Activated T-cell treated with anti-CD3 and anti-CD28 coated beads for 1 hour (primary cell): ENCODE measurements at places on chromosomes 5 and 9.

DNA sequence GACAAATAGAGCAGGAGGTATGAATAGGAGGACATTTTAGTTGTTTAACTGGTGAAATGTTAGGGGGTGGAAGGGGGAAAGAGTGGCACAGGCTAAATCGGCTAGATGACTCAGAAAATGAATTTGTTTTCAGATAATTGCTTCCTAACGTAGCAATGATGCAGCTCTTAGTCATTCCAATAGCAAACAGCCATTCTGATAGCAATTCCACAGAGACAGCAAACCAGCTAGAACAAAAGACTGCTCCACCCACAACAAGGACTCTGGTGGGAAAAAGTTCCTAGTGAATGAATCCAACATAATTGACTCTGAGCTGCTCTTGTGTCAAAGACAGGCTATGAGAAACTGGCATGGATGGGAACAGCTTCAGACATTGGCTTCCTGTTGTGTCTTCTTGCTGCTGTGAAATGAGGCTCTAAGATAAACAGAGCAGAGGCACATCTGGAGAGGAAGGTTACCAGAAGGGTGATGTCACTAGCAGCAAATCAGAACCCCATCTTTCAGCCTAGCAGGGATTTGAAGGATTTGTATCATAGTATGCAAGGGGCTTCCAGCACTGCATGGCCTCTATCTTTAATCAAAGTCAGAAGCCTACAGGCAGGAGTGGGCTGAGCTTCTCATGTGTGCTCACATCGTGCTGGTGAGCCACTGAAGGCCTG lies 28.1 kb upstream of the F2RL1 start:
- DNase-seq, result no peak

- no peak for DNase-seq
Observed at GRCh38 chr5:175808711-175809110, 62.7 kb upstream of the CPLX2 start.

DNA sequence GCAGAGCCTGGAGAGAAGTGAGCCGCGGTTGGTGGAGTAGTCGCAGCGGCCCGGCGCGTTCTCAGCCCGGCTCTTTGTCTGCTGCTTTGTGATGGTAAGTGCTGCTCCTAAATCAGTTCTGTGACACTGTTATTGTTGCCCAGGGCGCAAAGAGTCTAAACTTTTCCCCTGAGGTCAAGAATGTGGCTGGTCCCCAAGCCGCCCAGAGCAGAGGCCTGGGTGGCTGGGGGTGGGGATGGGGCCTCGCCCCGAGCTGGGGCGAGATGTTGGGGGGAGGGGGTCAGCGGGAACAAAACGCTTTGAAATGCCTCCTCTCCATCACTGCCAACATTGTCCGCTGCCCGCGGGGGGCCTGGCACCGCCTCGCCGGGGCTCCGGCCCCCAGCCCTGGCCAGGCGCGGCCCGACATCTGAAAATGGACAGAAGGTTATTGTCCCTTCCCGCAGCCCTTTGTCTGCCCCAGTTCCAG lies 11.7 kb upstream of the CERCAM start:
- DNase-seq, result no peak

DNA sequence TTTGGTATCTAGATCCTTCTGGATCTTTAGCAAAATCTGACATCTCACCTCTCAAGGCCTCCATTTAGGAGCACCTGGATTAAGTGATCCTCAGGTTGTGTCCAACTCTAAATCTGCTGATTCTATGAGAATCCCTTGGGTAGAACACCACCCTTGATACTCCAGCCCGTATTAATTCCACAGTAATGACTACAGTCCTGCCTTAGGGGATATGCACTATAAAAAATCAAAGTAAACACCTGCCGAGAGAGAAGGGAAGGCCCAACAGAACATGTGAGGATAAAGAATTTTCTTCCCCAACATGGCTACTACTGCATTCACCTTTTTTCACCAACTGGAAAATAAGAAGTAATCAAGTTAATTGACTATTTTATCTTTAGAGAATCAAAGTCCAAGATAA lies 27.6 kb downstream of the DAP start:
- DNase-seq, result no peak

GRCh38 chr9:131937451-131937850 lies 142.2 kb downstream of the MED27 start:
- DNase-seq, result no peak
